ENCODE measurements at places on chromosomes 6 and 20.
A peak's percentile ranks its signal among the peaks of the same experiment; 100 is the strongest.

DNA sequence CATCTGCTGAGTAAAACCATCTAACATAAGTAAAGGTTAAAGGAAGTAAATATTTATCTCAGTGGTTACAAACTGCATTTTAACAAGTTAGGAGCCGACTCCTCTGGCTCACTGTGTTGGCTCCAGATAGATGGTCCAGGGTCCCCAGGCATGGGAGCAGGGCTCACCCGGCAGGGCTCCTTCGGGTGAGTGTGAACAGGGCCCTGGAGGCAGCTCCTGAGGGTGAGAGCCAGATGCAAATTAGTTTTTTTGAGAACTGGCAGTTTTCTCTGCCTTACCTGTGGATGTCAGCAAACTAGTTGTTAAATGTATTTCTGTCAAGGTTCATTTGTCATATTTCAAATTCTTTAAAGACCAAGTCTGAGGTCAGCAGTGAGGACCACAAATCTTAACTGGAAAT lies 21.5 kb downstream of the TPBG start:
- no peak for DNase-seq

GRCh38 chr20:10633718-10634117 lies 40.1 kb downstream of the JAG1 start:
- DNase-seq = no peak

DNA sequence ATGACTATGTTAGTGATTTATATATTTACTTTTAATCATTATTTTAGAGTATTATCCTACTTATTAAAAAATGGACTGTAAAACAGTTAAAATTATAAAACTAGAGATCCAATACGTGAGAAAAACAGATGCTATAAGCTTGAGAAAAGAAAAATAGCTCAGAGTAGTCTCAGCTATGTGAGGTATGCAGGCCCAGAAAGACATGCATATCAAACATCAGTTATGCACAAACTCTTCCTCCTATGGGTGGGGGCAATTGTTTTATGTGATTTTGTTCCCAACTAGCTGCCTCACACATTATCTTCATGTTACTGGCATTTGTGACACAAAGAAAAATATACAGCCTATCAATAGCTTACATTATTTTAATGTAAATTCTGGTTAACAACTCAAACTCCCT lies 28.8 kb downstream of the RARS2 start:
- DNase-seq = no peak

DNA sequence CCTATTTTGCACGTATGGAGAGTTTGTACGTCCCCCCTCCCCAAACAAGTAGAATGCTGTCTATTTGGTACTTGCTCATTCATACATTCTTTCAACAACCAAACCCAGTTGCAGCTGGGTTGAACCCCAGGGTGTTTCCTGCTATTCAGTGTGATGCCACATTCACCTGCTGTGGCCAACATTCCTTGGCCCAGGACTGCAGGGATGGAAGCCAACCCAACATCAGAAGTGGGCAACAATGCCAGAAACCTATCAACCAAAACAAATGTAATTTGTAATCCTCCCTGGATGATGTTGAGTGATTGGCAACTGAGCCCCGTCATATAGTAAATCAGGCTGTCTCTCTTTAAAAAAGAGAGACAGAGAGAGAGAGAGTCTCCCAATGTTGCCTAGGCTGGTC lies 8.9 kb downstream of the NT5E start:
- DNase-seq = no peak

DNA sequence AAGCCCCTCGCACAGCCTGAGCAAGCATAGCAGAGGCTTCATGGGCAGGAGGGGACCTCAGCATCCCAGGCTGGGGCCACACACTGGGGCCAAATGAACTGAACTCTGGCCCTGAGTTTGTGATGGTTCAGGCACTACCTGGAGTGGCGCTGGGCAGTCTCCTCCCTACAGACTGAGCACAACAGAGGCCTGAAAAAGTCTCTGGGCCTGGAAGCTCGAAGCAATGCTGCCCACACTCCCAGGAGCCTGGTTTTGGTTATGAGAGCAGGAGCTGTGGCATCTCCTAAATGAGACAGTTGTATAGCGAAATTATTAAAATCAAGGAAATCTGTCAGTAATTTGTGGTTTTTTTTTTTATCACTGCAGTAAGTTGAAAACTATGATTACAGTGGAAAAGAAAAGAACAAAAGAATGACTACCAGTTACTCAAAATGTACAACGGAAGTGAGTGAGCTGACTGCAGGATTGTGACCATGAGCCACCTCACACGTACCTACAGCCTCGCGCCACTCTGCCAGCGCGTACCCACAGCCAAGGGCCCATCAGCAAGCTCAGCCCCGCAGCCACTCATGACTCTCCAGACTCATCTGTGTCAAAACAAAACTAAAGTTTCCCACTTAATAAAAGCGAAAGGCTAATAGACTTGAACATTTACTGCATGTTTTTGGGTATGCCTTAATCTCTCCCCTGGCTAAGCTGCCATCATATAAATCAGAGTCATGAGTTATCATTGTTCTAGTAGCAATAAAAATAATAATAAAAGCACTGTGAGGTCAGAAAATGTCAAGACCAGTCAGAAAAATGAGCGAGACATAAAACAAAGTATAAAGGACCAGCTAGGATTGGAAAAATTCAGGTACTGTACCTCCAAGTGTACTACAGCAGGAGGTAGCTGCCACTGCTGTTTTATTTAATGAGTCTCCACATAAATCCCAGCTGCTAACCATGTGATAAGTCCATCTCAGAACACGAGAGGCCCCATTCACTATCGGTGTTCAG lies 177.0 kb downstream of the FOXC1 start:
- DNase-seq = no peak

- no peak for DNase-seq
Observed at GRCh38 chr6:122392564-122393350, 6.7 kb upstream of the HSF2 start.

DNA sequence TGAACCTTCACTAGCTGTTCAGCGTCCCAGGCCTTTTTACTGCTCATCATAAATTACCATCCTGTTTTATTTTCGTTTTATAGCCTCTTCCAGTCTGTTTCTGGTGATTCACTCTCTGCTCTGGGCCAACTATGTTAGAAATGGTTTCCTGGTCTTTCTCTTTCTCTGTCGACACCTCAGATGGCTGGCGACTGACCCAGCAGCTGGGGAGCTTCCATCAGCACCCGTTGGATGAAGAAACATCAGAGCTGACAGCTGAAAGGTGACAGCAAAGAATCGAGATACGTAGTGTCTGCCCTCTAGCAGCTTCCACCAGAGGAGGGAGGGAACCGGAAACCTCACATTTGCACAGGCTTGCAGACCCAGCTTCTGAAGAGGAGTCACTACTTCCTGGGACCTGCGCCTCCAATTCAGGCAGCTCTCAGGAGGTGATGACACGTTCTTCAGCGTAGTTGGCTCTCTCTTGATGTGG lies 82.9 kb upstream of the MLN start:
- DNase-seq = no peak

- DNase-seq = peak; percentile 5
Observed at GRCh38 chr6:121760745-121761144, 325.3 kb downstream of the GJA1 start.

- DNase-seq = no peak
Observed at GRCh38 chr20:37295595-37295994, 6.1 kb downstream of the MANBAL start.

DNA sequence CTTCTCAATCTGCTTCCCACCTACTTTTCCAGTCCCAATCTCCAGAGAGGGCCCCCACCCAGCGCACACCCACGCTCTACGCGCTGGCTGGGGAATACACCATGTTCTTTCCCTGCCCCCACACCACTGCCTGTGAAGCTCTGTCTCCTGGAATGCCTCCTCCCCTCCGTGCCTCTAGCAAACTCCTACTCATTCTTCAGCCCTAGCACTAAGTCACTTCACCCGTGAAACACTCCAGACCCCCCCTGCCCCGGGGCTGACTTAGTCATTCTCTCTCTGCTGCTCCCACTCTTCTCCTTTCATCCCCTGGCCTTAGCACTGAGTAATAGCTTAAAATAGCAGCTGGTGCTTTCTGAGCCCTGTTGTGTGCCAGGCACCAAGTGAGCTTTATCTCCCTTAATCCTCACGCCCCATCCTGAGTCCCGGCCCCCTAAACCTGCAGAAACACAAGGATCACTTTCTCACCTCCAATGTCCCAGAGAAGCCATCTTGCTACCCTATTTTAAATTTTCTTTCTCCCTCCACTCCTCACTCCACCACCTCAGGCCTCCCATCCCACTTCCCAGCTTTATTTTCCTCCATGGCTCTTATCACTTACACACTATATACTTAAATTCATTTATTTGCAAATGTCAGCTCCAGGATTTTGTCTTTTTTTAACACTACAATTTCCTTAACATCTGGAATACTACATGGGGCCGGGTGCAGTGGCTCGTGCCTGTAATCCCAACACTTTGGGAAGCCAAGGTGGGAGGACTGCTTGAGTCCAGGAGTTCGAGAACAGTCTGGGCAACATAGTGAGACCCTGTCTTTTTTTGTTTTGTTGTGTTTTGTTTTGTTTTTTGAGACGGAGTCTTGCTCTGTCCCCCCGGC lies 6.3 kb upstream of the PARD6B start:
- DNase-seq = no peak

- no peak for DNase-seq
Observed at GRCh38 chr6:117270843-117271507, 5.6 kb downstream of the VGLL2 start.

GRCh38 chr20:47672166-47672565 lies 113.1 kb downstream of the SULF2 start:
- no peak for DNase-seq

GRCh38 chr6:166484863-166485262 lies 101.6 kb downstream of the RAMACL start:
- no peak for DNase-seq

- DNase-seq = no peak
Observed at GRCh38 chr20:34271956-34272355, 30.7 kb downstream of the ASIP start.

Data from NT2/D1 (cell line).